Thyroid gland (tissue), 4 donors: ENCODE measurements at places on chromosomes 12 and 14. TPM values are rescaled to one million over a fixed set of nuclear protein-coding genes. Genes with fewer than 3 reads are reported as not detected.
A peak's percentile ranks its signal among the peaks of the same experiment; 100 is the strongest.

- DNase-seq = no peak
- H3K36me3 ChIP-seq = no peaks in the 10 kb centered on the region
- H3K27ac ChIP-seq = no peak overlapping the region
- H3K4me1 ChIP-seq = peaks cover 7% of the 10 kb centered on the region
- no peaks in the 10 kb centered on the region for H3K27me3 ChIP-seq
These were observed 18.8 kb downstream of the TTC7B start for GRCh38 chr14:90797451-90797850.

DNA sequence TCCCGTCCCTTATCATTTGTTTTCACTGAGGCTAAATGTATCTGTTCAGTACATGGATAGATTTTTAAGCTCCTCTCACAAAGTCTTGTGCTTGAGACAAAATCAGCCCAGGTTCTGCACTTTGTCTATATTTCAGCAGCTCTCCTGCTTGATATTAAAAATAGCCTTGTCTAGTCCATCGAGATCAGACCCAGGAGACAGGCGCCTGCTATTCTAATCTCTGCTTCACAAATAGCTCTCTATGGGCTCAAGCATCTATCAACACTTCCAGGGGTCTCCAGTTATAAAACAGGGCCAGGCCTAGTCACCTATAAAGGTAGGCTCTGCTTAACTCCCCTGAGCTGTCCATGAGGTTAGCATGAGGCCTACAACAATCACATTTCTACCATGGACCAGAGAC lies 62.5 kb downstream of the ZFP36L1 start:
- no peak overlapping the region for H3K4me3 ChIP-seq
- H3K27me3 ChIP-seq = no peaks in the 10 kb centered on the region
- no peaks in the 10 kb centered on the region for H3K36me3 ChIP-seq
- peaks cover 6% of the 10 kb centered on the region for H3K4me1 ChIP-seq
- DNase-seq = no peak

DNA sequence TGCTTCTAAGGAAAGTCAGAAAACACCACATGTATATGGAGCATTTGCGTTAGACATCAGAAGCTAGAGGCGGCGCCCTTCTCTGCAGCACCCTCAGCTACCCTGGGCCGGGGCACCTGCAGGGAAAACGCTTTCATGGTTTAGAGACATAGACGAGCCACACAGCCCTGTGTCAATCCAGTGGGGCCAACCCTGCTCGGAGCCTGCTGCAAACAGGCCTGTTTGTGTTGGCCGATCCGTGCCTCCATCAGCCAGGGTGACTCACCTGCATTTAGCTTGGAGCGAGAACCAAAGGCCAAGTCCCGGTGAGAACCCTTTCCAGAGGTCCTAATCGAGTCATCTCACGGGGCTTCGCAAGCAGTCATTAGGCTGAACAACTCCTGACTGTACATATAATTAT lies 19.5 kb upstream of the FZD10 start:
- no peaks in the 10 kb centered on the region for H3K27me3 ChIP-seq
- H3K4me3 ChIP-seq = no peak overlapping the region
- no peak for DNase-seq
- H3K4me1 ChIP-seq = no peaks in the 10 kb centered on the region
- H3K36me3 ChIP-seq = no peaks in the 10 kb centered on the region

- H3K4me1 ChIP-seq = no peaks in the 10 kb centered on the region
- no peaks in the 10 kb centered on the region for H3K27me3 ChIP-seq
- H3K4me3 ChIP-seq = no peak overlapping the region
- H3K27ac ChIP-seq = no peak overlapping the region
- no peaks in the 10 kb centered on the region for H3K36me3 ChIP-seq
These were observed 44.7 kb downstream of the NR1H4 start for GRCh38 chr12:100518376-100518775.

GRCh38 chr14:98963610-98964009 lies 308.4 kb downstream of the BCL11B start:
- no peak overlapping the region for H3K4me3 ChIP-seq
- no peak for DNase-seq
- no peaks in the 10 kb centered on the region for H3K4me1 ChIP-seq
- H3K27ac ChIP-seq = no peak overlapping the region
- no peaks in the 10 kb centered on the region for H3K27me3 ChIP-seq

- H3K4me3 ChIP-seq = no peak overlapping the region
- peaks cover 3% of the 10 kb centered on the region for H3K4me1 ChIP-seq
- H3K27ac ChIP-seq = no peak overlapping the region
- peak; percentile 87 for DNase-seq
- H3K36me3 ChIP-seq = no peaks in the 10 kb centered on the region
These were observed 80.7 kb downstream of the KDM2B start for GRCh38 chr12:121499929-121500793.

- DNase-seq = peak; percentile 59
- peak overlapping the region; percentile 41 for H3K27ac ChIP-seq
- no peaks in the 10 kb centered on the region for H3K36me3 ChIP-seq
- no peak overlapping the region for H3K4me3 ChIP-seq
These were observed 505 bp upstream of the DENND5B start for GRCh38 chr12:31591380-31591901.

CIDEB gene
- total RNA-seq = 9.2 TPM

DNA sequence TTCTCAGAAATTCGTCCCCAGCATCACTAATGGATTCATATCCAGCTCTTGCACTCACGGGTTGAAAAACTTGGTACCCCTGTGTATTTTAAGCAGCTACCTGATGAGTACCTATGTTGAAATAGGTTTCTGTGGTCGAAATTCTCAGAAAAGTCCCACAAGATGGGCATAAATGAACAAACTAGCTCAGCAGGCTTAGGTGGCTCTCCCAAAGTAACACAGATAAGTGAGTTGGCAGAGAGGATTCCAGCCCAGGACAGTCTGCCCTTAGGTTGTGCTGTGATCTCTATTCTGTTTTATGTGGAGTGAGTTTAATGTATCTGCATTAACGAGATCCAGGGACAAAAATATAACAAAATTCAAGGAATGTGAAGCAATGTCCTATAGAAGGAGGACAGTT lies 92.3 kb downstream of the RGS6 start:
- H3K27ac ChIP-seq = no peak overlapping the region
- no peak for DNase-seq
- no peak overlapping the region for H3K4me3 ChIP-seq
- H3K36me3 ChIP-seq = no peaks in the 10 kb centered on the region
- no peaks in the 10 kb centered on the region for H3K4me1 ChIP-seq
- H3K27me3 ChIP-seq = no peaks in the 10 kb centered on the region
